EH (cell line): ENCODE measurements at places on chromosomes 1 and 21.

DNA sequence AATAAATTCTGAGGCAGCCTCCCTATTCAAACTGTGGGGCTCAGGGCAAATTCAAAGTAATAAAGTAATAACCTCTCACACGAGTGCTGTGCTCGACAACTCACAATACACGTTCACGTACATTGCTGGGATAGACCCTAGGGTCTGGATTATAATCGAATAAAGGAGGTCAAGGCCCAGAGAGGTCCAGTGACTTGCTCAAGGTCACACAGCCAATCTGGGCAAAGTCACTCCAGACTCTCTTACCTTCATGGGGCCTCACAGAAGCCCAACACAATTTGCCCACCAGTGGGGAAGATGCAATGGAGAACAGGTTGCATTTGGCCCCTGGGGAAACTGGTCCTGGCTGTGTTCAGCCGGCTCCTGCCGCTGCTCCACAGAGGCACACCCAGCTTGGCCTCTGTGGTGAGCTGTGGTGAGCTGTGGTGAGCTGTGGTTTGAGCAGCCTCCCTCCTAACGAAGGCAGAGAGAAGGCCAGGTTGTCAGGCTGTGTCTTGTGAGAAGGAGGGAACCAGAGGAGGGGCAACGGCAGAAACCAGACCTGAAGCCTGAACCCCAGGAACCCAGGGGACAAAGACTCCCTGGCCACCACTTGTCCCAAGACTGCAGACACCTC lies 35.1 kb downstream of the NUAK2 start:
- DNase-seq: peak; percentile 58

GRCh38 chr1:35120458-35121133 lies 41.4 kb downstream of the ZMYM1 start:
- peak; percentile 30 for DNase-seq

DNA sequence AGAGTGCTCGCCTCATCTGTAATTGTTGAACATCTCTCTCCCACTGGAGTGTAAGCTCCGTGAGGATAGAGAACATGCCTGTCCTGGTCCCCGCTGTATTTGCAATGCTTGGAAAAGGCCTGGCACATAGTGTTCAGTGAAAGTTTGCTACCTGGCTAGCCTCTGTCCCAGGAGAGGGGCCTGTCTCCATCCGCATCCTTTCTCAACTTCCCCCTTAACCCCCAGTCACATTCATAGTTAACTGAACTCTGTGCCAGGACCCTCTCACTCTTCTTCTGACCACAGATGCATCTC lies 15.2 kb downstream of the SPOCD1 start:
- no peak for DNase-seq

DNA sequence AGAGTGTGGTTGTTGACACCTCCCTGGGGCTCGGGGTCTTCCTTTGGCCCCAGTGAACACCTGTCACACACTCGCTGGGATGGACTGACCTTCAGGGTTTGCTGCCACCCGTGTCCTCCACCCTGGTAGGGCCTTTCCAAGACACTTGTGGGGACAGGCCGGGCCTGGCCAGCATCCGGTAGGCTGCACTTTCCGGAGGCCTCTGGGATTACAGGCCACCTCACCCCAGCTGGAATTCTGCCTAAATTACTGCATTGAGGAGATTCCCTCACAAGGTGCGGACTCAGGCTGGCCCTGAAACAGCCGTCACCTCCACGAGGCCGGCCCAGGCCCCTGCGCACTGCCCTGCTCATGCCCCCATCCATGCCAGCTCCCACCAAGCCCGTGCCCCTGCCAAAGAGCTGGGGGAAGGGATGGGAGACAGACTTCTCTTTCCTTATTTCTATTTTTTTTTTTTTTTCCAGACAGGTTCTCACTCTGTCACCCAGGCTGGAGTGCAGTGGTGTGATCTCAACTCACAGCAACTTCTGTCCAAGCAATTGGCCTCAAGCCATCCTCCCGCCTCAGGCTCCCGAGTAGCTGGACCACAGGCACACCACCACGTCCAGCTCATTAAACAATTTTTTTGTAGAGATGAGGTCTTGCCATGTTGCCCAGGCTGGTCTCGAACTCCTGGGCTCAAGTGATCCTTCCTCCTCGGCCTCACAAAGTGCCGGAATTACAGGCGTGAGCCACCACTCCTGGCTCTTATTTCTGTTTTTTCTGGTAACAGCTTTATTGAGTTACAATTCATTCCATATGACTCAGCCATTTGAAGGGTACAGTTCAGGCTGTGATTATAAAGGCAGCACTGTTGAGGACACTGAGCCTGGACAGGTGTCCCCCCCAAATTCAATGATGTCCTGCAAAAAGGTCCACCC lies 11.3 kb downstream of the CSTB start:
- peak; percentile 56 for DNase-seq

GRCh38 chr21:44820851-44821250 lies 3.0 kb upstream of the SUMO3 start:
- peak; percentile 81 for DNase-seq

GRCh38 chr1:167695756-167696561 lies 25.8 kb upstream of the MPZL1 start:
- DNase-seq: no peak

GRCh38 chr1:77781683-77782082 lies 2.2 kb downstream of the MIGA1 start:
- DNase-seq: no peak

DNA sequence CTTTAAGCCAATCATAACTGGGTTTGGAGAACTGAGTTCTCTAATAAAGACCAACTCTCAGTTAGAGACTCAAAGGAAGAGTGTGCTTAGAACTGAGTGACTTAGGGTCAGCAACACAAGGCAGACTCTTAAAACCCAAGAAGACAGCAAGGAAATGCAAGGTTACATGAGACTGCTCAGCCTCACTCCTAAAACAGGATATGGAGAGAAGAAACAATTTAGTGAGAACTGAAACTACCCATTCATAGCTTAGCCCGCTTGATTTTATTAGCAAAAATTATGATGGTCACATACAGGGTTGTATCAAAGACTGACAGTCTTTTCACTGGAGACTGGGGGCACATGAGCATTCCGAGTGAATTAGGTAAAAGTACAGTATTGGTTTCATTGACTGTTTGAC lies 78.9 kb upstream of the DMRTA2 start:
- no peak for DNase-seq
